ENCODE measurements at places on chromosomes 3 and 15. TPM values are rescaled to one million over a fixed set of nuclear protein-coding genes. Genes with fewer than 3 reads are reported as not detected.
A peak's percentile ranks its signal among the peaks of the same experiment; 100 is the strongest.

DNA sequence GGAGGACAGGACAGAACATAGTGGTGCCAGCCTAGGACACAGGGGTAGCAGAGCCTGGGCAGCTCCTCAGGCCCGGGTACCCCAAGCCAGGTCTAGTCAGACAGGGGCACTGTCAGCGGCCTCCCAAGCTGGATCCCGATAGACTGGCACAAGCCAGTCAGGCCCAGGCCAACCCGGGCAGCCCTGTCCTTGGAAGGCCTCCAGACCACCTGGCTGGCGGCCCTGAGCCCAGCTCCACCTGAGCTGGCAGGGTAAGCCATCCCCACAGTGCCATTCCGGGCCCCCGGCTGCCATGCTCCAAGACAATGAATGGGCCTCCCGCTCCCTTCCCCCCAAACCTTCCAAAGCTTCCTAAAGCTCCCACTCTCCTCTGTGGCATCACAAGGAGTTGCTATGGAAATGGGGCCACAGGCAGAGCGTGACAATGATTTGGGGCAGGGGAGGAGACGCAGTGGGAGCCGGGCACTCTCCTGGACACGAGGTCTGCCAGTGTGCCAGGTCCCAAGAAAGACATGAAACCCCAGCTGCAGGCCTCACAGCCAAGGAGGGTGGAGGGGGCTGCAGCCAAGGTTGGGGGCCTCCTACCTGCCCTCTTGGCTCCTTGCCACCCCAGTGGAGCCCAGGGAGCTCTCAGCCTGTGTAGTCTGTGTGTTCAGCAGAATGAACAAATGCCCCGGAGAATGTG lies 165.6 kb upstream of the LINGO1 start:
- DNase-seq: no peak

DNA sequence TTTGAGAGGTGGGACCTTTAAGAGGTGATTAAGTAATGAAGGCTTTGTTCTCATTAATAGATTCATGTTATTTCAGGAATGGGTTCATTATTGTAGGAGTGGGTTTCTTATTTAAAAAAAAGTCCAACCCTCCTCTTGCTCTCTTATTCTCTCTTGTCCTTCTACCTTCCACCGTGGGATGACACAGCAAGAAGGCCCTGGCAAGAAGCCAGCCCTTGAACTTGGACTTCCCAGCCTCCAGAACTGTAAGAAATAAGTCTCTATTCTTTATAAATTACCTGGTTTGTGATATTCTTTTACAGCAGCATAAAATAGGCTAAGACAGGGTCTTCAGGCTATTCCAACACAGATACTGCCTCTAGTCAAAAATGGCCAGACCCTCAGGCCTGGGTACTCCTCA lies 62.2 kb downstream of the MYLK start:
- no peak for DNase-seq

- DNase-seq: no peak
Measured at GRCh38 chr3:69998759-69999139, 784 bp upstream of the SAMMSON start.

DNA sequence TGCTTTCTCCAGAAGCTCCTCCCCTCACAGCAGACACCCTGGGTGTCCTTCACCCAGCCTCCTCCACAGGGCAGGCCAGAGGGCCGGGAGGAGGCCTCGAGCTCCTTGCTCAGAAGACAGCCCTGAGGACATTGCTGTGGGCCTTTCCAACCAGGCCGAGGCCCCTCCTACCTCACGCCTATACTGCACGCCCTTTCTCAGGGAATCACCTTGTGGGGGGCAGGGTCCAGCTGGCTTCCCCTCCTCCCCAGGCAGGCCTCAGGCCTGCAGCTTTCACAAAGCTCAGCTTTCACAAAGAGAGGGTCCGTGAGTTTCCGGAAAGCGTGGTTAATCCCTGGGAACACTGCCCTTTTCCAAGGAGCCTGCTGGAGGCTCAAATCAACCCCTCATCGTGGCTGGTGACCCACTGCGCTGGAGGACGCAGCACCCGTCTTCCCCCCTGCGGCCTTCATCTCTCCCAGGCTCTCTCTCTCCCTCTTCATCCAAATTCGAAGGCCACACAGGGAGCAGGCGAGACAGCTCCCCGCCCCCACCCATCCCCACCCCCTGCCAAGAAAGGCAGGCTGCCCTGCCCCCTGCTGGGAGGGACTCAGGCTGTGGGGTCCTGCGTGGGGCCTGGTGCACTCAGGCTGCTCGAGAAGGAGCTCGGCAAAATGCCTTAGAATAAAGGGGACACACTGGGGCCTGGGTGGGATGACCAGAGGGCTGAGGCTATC lies 79.4 kb downstream of the OCA2 start:
- no peak for DNase-seq

- peak; percentile 49 for DNase-seq
Measured at GRCh38 chr15:73888224-73889041, 15.1 kb downstream of the TBC1D21 start.

GRCh38 chr3:161103776-161104385 lies 1.3 kb downstream of the B3GALNT1 start:
- no peak for DNase-seq

- peak; percentile 82 for DNase-seq
Measured at GRCh38 chr3:138174421-138175131, at the start of gene DBR1. TSS of gene DBR1 (minus strand) at chr3:138174921. CDS start at chr3:138174795, 126 bp downstream.

DNA sequence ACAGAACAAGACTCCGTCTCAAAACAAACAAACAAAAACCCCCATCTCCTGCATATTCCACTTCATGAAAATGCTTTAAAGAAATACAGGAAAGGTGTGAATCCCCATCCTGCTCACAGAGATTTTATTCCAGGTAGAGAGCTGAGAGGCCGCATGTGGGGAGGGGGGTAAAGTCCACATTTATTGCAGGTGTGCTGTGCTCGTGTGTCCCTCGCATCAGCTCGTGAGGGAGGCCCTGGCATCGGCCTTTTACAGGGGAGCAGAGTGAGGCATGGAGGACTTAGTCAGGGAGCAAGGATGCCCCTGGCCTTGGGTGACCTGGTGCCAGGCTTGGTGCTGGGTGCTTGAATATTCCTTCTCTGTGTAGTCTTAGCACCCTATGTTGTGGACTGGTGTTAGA lies 413.5 kb upstream of the C2CD4B start:
- no peak for DNase-seq

DNA sequence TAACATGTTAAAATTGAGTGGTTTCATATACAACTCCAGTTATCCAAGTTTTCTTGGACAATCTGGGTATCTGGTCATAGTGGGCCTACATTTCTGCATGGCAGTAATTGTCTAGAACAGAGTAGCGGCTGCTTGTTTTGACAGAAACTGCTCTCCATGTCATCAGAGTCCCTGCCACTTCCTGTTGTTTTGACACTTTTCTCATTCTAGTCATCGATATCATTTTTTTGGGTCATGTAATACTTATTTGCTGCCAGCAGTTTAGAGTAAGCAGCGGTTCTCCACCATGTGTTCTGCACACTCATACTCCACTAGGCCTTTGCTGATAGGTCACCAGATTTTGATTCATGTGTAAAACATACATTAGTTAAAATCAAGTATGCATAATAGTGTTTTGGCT lies 81.5 kb downstream of the SLC25A26 start:
- no peak for DNase-seq

GRCh38 chr15:58383876-58384275 lies 47.9 kb upstream of the LIPC start:
- no peak for DNase-seq

DNA sequence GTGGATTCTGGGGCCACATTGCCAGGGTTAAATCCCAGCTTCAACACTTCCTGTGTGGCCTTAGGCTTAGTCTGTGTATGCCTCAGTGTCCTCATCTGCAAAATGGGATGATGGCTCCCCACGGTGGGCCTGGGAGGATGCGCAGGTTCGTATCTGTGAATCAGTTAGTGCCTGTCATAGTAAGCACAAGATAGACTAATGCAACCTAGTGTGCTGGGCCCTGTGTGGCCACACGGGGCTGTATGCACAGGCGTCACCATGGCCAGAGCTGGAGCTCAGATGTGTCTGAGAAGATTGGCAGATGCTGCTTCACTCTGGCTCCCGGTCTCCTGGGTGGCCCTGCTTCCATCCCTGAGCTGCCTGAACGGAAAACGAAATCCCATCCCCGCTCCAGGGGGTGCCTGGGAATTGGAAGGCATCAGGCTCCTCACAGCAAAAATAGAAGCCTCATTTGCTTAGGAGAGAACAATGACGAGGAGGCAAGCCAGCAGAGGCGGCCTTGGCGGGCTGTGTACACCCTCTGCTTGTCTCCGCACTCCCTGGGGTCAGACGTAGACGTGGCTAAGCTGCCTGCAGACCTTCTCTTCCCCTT lies 103.6 kb downstream of the APBA2 start:
- DNase-seq: no peak

DNA sequence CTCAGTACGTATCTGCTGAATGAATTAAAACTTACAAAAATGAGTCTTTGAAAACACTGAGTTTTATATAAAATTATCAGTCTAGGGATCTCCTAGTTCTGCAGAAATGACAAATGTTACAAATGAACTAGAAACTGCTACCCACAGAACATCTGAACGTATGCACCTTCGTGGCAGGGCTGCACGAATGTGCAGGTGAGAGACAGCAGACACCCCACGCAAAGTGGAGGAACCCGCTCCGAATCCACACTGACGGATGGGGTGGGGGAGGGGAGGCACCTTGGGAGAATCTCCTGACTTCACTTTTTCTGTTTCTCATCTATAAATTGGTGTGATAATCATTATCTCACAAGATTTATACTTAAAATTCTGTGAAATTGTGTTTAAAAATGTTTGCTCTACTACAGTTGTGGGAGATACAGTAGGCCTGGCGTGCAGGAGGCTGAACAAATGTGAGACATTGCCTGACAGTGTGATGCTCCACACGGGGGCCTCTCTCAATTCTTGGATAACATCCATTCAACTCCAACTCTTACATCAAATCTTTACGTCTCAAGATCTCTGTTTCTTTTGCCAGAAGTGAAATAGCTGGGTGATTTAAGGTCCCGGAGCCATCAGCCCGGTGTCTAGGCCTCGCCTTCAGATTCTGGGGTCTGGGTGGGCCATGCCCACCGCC lies 86.9 kb downstream of the ATP10A start:
- no peak for DNase-seq

DNA sequence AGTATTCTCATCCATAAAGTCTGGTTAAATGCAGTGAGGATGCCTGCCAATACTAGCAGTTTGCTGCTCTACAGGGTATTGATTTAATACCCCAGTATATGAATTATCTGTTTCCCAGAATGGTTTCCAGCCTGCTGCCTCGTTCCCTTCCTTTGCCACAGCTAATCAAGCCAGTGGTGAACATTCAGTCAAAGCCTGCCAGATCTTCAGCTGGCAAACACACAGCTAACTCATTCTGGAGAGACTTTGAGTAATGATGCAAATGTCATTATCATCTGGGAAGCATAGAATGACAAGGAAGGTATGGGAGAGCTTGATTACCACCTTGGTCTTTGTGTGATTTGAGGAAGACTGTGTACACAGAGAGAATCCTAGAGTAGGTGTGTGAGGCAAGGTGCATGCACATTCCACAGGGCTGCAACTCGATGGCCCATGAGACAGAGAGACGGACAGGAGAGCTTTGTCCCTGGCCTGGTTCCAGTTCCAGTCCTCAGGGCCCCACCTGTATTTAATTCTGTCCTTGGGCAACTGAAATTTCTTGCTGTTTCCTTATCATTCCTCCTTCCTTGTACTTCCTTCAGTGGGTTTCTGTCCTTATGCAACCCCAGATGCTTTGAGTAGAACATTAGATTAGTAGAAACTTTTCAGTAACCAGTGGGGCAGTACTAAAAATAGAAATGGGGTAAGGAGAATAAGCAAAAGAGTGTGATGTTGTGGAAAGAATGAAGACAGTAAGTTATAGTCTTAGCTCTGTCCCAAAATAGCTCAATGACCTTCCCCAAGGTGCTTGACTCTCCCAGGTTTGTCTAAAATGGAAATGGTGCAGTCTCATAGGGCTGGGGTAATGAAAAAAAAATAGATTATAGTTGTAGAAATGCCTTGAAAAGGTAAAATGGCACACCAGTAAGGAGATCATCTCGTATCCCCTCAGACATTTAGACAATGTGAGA lies 72.5 kb downstream of the MITF start:
- DNase-seq: no peak

DNA sequence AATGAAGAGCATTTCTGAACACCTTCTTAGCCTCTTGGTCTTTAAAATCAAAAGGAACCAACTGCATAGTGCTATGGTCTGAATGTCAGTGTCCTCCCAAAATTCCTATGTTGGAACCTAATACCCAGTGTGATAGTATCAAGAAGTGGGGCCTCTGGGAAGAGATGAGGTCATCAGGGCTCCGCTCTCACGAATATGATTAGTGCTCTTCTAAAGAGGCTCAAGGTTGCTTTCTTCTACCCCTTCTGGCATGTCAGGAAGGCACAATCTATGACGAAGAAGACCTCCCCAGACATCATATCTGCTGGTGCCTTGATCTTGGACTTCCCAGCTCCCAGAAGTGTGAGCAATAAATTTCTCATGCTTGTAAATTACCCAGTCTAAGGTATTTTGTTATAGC lies 209.5 kb downstream of the MAGI1 start:
- no peak for DNase-seq

DNA sequence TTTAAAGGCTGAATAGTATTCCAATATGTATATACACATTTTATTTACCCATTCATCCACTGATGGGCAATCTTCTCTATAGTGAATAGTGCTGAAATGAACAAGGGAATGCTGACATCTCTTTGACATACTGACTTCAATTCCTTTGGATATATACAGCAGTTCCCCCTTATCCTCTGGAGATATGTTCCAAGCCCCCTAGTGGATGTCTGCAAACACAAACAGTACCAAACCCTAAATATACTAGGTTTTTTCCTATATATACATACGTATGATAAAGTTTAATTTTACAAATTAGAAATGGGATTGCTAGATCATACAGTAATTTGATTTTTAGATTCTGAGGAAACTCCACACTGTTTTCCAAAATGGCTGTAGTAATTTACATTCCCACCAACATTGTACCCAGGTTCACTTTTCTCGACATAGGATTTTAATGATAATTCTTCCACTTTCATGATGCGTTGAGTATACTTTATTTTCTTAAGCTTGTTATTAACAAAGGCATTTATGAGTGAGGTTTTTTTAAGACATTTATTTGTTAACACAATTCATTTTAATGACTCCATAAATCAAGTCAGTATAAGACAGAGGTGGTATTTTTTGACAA lies 38.2 kb downstream of the VPS13C start:
- DNase-seq: no peak

DNA sequence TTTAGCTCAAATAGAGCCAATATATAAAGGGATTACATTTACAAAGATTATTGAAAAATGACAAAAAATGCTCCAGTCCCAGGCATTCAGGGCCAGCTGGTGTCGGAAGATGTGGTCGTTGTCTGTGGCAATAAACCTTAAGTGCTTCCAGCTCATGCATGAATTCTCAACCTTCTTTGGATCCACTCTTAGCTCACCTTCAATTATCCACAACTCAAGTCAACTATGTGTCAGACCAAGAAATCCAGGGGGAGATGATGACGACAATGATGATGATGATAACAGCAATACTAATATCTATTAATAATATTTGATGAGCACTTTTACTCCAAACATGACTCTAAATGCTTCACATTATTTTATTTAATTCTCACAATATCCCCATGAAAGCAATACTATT lies 53.6 kb upstream of the PXYLP1 start:
- no peak for DNase-seq

- DNase-seq: no peak
Measured at GRCh38 chr15:57640930-57641682, 49.4 kb downstream of the MYZAP start.

- no peak for DNase-seq
Measured at GRCh38 chr3:143109861-143110260, 9.7 kb upstream of the CHST2 start.

PXYLP1 gene
- total RNA-seq: 38.8 TPM

C2CD4A gene
- total RNA-seq: 0.05 TPM

LINGO1 gene
- 3.0 TPM for total RNA-seq

A4GNT gene
- not detected for total RNA-seq

CYP8B1 gene
- not detected for total RNA-seq

DAG1 gene
- 130 TPM for total RNA-seq

ROPN1 gene
- not detected for total RNA-seq

SRGAP3 gene
- 10.1 TPM for total RNA-seq

SKOR1 gene
- 0.24 TPM for total RNA-seq

PIGBOS1 gene
- total RNA-seq: 7.4 TPM
